ENCODE measurements at places on chromosomes 5 and 9. TPM values are rescaled to one million over a fixed set of nuclear protein-coding genes. Genes with fewer than 3 reads are reported as not detected.
A peak's percentile ranks its signal among the peaks of the same experiment; 100 is the strongest.

GRCh38 chr9:7212101-7212500, 454.3 kb downstream of the KDM4C start:
- no peak for DNase-seq

GRCh38 chr5:41445937-41446563, 64.4 kb downstream of the PLCXD3 start:
- DNase-seq = no peak

The PHYKPL gene
- total RNA-seq = 89.3 TPM

- DNase-seq = no peak
These were observed 39.0 kb upstream of the PPP1R26 start for GRCh38 chr9:135440620-135441019.

GRCh38 chr9:34546834-34547827, 24.3 kb upstream of the ENHO start:
- DNase-seq = peak; percentile 75

The SLIT3 gene
- total RNA-seq = 128 TPM

GRCh38 chr5:123701511-123702200, 189.7 kb downstream of the CSNK1G3 start:
- DNase-seq = no peak

DNA sequence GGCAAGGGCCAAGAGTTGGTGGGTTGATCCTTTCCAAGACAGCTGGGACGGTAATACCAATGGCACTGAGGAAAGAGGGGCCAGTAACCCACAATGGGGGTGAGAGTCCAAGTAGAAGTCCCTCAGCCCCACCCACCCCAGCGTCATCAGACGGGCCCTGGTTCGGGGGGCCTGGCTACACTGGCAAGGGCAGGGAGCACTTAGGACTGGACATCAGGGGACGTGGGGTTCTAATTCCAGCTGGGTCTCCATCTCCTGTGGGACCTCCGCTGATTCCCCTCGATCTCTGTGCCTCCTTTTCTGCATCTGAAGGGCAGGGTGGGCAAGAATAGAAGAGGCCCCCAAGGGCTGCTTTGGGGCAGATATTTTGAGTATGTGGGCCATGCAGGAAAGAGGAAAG, 53.5 kb upstream of the FCN1 start:
- DNase-seq = no peak

DNA sequence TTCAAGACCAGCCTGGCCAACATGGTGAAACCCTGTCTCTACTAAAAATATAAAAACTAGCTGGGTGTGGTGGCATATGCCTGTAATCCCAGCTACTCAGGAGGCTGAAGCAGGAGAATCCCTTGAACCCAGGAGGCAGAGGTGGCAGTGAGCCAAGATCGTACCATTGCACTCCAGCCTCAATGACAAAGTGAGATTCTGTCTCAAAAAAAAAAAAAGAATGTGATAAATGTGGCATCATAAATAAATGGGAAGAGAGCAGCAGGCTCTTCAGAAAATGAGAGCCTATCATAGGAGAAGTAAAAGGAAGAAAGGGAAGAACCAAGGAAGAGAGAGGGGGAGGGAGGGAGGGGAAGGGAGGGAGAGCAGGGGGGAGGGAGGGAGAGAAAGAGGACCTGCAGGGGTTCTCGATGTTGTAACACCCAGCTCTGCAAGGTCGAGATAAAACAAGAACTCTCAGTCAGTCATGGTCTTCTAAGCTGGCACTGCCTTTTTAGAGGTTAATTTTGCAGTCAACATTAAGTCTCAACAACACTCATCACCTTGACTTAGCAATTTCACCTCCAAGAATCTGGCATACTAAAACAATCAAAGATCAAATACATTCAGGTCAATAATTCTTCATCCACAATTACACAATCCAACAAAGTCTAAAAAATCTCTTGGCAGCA, 68.7 kb upstream of the SIMC1 start:
- no peak for DNase-seq

All from ascending aorta (tissue), 2 donors.